ENCODE measurements at places on chromosomes 5 and 9.

GRCh38 chr9:127961613-127962155 is 19.1 kb downstream of the EEIG1 start:
- DNase-seq: no peak

DNA sequence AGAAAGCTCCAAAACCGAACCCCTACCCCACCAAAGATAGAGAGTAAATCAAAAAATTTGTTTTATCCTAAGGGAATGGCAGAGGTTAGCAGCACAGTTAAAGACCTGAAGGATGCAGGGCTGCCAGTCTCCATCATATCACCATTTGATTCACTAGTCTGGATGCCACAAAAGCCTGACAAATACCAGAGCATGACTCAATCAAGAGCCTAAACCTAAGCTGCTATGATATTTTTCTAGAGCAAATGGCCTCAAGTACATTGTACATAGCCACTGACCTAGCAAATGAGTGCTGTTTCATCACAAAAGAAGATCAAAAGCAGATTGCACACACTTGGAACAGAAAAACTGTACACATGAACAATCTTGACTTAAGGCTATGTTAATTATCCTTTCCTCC is 48.0 kb downstream of the DPYSL3 start:
- DNase-seq: no peak

DNA sequence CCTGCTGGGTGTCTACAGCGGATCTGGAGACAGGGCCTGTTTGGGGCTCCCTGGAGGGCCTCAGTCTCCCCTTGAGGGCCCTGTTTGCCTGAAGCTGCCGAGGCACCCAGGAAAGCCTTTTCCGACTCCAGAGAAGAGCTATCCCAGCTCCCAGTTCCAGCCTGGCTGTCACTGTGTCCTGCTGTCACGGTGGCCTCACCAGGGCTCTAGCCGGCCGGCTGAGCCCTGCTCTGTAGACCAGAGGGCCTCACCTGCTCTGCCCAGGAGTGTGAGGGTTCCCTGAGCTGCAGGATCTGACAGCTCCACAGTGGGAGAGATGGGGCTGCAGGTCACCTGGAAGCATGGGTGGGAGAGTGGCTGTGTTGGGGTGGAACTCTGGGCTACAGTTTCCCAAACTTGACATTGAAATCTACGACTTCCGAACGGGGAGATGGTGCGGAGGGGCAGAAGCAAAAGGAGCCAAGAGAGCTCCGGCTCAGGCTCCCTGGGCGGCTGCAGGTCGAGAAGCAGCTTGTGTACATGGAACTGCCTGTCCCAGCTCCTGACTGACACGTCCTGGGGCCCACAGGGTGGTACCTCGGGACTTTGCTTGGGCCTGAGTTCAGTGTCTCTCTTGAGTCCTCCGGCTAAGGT is 94.9 kb downstream of the CACNA1B start:
- no peak for DNase-seq

DNA sequence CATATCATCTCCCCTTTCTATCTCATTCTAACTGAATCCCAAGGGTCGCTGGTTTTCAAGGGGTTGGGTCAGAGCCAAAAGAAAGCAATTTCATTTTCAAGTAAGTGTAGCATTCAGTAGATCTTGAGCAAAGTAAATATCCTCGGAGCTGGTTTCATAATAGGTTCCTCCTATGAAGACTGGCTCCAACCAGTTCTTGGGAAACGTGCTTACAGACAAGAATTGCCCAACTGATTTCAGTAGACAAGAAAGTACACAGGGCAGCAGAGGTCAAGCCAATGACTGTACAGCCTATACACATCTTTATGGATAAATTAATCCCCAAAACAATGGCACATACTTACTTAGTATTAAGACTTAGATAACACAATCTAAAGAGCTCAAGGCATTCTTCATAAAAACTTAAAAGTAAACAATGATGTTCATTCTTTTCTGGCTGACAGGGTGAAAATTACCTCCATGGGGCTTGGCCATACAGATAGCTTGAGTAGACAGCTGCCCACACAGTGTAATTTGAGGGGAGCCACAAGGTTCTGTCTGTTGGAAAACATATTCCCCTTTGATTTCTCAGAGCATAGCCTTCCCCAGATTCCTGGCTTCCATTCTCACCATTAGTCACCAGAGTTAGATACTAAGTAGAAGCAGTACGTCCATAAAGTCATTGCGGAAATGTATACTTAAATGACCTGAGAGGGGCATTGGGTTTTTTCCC is 163.9 kb downstream of the ARRDC3 start:
- DNase-seq: no peak

DNA sequence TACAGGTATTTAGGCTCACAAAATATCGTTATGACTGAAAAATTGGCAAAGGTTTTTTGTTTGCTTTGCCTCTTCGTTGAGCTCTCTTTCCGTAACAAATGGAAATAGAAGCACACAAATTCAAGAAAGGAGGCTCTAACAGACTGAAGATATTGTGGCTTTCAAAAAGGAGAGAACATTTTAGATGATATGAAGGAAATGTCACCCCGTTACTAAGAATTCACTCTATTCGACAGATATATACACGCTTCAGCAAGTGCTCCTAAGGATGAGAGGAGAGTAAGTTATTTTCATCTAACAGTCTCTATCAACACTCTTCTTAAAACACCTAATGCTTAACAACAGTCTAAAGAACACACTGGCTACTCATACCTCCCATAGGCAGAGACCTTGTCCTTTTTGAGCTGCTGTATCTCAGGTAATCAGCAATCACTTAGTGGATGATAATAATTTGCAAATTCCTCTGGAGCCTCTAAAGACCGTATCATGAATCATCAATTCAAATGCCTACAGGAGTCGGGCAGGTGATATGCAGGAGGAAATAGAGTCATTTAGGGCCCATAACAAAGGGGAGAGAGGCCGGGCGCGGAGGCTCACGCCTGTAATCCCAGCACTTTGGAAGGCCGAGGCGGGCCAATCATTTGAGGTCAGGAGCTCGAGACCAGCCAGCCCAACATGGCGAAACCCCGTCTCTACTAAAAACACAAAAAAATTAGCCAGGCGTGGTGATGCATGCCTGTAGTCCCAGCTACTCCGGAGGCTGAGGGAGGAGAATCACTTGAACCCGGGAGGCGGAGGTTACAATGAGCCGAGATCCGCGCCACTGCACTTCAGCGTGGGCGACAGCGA is 1.4 kb upstream of the HSDL2 start:
- no peak for DNase-seq

DNA sequence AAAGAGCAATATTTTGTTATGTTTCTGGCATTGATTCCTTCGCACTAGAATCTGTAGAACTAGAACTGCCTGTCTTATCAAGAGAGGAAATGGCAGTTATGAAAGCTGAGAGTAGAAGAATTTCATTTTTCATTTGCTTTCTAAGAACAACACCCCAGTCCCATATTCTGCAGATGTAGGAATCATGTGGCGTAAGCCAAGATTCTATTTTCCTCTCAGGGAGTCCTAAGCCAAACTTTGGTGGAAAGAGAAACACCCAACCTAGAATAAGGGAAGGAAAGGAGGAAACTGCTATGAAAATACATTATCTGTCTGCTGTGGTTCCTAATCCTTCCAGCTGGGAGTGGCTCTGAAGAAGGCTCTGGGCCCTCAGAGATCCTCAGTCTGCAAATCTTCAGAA is 1176.9 kb upstream of the C9orf72 start:
- DNase-seq: no peak

- DNase-seq: no peak
These were observed 86.5 kb upstream of the NR5A1 start for GRCh38 chr9:124593651-124594058.

- DNase-seq: no peak
These were observed 25.3 kb downstream of the YIPF5 start for GRCh38 chr5:144144956-144145751.

GRCh38 chr9:81213456-81213855 is 475.9 kb downstream of the TLE1 start:
- DNase-seq: no peak

DNA sequence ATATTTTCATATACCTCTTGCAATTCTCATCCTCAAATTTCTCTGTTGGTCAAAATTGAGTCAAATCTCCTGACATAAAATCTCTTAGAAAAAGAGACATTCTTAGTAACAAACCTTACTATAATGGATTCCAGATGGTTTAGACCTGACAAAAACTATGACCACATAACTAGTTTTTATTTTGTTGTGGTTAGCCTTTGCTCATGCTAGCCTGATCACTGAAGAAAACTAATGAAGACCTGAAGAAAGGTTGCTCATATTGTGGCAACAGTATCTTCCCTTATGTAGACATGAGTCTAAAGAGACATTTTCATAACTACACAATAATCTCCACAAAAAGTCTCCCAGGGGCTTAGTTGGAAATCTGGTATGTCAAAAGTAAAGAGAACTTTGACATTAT is 274.1 kb upstream of the TMEM161B start:
- DNase-seq: no peak

DNA sequence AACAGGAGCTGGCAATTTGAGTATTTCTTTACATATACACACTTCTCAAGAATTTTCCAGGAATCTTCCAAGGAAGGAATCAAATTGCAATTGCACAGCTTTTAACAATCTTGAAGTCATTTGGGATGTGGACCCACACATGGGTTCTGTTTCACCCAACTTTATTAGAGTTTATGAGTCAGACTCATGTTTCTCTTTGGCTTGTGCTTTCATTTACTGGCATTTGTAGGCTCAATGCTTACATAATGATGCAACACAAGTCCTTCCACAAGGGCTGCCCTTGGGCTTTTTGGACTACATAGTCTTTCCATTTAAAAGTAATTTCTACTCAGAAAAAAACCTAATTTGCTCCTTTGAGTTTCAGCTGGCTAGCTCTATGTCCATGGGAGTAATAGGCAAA is 4.6 kb upstream of the CDC37L1 start:
- no peak for DNase-seq

GRCh38 chr5:95759634-95760033 is 28.5 kb downstream of the RHOBTB3 start:
- no peak for DNase-seq

DNA sequence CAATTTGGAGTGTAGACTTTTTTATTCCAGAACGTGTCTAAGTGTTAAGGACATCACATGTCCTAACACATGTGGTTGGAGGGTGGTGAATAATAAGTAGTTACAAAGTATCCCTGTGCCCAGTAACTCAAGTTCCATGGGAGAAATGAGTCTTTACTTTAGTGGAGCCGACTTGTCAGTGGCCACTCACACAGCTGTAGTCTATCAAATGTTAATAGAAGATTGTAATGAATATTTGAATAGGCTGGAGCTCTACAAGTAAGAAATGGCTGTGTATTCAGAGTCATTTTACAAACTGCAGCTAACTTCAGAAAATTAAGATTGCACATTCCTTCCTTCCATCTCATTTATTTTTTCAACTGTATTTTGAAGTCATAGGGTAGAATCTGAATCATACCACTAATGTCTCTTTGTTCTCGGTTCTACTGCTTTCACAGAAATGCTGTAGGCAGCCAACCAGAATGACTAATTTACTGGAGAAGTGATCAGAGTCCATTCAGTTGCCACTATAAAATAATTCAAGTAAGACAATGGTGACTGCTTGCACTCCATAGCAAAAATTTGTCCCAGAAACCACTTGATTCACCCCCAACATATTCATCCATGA is 394.8 kb downstream of the NR2F1-AS1 start:
- DNase-seq: no peak

DNA sequence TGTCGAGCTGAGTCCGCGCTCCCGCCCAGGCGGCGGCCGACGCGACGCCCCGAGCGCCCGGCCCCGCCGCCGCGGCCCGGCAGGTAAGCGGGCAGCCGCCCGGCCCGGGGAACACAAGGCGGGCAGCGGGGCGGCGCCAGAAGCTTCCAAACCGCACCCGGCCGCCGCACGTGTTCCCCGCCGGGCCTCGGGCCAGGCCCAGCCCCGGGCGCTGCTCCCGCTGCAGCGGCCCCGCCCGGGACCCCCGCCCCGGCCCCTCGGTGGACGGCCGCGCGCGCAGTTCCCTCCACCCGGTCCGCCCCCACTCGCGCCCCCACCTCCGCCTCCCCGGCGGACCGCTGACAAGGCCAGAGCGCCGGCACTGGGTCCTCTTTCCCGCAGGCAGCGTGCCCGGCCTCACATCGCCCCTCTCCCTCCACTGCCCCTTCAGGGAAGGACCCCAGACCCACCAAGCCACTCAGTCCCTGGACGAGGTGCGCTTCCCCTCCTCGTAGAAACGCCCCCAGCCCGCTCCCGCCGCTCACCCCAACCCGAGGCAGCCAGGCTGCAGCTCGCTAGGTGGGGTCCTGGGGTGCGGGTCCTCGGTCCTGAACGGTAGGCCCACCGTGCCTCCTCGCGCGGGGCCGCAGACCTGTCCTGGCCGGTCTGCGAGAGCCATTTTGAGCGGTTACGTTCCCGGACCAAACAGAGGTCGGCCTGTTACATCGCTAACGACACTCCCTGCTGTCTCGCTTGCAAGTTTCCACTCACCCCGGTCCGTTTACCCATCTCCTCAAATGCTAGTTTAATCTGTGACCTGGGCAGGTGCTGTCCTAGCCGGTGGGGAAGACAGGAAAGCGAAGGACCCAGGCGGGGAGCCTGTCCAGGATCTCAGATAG is 475 bp downstream of the WDR5 start:
- no peak for DNase-seq

DNA sequence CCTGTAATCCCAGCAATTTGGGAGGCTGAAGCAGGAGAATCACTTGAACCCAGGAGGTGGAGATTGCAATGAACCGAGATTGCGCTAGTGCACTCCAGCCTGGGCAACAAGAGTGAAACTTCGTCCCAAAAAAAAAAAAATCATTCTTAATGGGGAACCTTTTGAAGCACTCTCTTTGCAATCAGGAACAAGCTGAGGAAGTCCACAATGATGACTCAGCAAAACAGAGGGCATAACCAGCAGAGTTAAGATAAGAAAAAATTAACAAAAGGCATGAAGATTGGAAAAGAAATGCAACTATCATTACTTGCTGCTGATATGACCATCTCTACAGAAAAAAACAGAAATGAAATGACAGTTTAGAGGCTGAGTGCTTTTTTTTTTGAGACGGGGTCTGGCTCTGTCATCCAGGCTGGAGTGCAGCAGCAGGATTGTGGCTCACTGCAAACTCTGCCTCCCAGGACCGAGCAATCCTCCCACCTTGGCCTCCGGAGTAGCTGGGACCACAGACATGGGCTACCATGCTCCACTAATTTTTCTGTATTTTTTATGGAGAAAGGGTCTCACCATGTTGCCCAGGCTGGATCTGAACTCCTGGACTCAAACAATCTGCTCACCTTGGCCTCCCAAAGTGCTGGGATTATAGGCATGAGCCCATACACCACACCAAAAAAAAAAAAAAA is 88.0 kb downstream of the FNBP1 start:
- no peak for DNase-seq

GRCh38 chr5:3103262-3103811 is 351.9 kb upstream of the IRX2 start:
- DNase-seq: no peak

GRCh38 chr9:106857811-106858470 is 5.0 kb upstream of the ZNF462 start:
- DNase-seq: no peak

- DNase-seq: no peak
These were observed 624.6 kb downstream of the PDE4D start for GRCh38 chr5:59268756-59269415.

DNA sequence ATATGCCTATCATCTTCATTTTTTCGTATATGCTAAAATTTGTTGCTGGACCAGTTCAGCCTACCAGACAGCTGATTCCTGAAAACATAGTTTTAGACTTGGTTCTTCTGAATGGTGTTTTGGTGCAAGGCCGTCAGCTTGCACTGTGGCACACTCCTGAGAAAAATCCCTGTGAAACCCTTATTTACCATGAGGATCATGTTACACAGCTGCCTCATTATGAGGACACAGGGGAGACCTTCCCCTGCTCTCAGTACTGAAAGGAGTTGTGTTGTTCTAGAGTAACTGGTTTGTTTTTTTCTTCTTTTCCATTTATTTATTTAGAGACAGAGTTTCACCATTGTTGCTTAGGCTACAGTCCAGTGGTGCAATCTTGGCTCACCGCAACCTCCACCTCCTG is 37.6 kb downstream of the MAST4 start:
- no peak for DNase-seq

GRCh38 chr5:35799181-35799580 is 57.5 kb upstream of the IL7R start:
- no peak for DNase-seq
